ENCODE measurements at places on chromosomes 13 and 19.

DNA sequence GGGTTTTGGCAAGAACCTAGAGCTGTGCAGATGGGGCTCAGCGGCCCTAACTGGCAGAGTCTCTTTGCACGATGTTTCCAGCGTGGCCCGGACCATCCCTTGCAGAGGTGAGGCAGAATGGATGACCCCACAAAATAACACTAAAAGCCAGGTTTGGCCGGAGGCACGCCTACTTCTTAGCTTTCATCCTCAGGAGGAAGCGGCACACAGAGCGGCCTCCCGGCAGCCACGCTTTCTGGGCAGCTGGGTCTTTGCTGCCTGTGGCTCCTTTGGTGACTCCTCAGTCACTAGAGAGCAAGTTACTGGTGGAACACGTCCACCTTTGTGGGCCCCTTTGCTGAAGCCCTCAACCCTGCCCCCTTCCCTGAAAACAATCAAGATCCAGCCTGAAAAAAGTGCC, 25.2 kb downstream of the TEX29 start:
- no peak for DNase-seq

GRCh38 chr19:38670921-38671398, 23.5 kb downstream of the ACTN4 start:
- DNase-seq = no peak

DNA sequence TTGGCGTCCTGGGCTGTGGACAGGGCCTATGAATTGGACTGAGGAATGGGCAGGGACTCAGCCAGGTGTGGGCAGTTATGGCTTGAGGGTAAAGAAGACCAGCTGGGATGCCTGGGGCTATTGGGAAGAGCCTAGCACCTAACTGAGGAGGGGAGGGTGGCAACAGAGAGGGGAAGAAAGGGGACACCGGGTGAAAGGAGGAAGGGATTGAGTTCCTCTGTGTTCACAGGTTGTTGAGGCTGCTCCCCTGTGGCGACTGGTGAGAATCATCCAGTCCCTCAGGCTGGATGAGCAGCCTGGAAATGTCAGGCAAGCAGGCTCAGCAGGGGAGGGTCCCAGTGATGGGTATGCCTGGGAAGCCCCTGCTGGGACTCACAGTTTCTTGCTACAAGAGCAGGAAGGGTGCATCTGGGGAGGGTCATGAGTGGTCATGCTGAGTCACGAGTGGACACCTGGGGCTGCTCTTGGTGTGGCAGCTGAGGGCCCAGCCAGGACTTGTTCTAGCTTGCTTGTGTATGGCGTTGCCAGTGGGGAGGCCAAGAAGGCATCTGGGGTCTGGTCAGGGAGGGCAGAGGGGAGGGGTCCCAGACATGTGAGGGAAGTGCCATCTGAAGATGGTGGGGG, 1.4 kb downstream of the ZNF324 start:
- DNase-seq = no peak

DNA sequence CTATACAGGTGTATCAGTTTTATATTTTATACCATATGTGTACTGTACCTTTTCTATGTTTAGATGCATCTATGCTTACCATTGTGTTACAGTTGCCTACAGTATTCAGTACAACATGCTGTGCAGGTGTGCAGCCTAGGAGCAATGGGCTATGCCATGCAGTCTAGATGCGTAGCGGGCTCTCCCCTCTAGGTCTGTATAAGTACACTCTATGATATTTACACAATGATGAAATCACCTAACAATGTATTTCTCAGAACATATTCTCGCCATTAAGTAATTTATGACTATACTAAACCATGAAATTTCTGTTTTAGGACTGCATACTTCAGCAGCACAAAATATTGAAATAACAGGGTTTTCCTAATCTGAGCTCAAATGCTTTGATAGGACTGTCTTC, 179.6 kb downstream of the RFC3 start:
- no peak for DNase-seq

GRCh38 chr19:366951-367350, 22.4 kb upstream of the MIER2 start:
- no peak for DNase-seq

All from fibroblast of skin of right biceps (primary cell).